ENCODE measurements at places on chromosomes 1 and 21.

- DNase-seq: no peak
Measured at GRCh38 chr1:68780919-68781318, 284.0 kb upstream of the DEPDC1 start.

- DNase-seq: no peak
Measured at GRCh38 chr1:119721896-119722295, 10.2 kb downstream of the PHGDH start.

GRCh38 chr1:82337635-82338034 lies 536.9 kb downstream of the ADGRL2 start:
- DNase-seq: no peak

GRCh38 chr1:102085896-102086295 lies 89.2 kb upstream of the OLFM3 start:
- no peak for DNase-seq

DNA sequence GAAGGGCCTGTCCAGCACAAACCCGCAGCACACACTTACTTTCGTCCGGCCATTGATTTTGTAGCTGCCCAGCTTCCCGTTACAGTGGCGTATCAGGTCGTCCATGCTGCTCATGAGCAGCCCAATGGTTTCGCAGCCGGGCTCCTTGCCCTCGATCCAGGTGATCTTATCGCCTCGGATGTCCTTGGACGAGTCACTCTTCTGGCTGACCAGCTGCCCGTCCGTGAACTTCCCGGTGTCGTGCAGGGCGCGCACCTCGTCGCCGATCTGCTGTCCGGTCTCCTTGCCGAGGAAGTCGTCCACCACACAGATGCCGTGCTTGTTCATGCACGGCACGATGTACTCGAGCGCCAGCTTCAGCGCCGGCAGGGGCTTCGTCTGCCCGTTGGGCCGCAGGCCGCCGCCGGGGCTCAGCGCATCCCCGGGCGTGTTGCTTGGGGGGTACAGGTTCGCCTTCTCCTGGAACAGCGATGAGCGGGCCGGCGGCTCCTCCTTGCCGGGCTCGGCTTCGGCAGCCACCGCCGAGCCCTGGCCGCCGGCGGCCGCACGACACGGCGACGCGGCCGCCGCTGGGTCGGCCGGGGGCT lies 1.0 kb downstream of the EGLN1 start:
- DNase-seq: no peak

- DNase-seq: no peak
Measured at GRCh38 chr1:182713939-182714338, 29.6 kb upstream of the RGS8 start.

DNA sequence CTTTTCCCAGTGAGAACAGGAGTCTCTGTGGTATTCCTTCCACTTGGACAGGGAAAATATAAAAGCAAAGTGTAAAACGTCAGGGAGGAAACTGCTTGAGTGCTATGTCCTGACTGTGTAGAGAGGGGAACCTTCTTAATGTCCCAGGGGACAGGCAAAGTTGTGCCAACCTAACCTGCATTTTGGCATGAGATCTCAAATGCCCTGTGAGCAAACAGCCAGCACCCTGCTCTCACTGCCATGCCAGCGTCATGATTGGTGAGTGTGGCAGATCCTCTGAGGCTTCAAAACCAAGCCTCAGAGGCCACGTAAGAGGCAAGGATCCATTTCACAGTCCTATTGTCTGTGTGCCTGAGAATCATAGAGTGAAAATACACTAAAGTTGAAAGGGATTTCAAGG lies 49.7 kb upstream of the RAP1A start:
- DNase-seq: no peak

DNA sequence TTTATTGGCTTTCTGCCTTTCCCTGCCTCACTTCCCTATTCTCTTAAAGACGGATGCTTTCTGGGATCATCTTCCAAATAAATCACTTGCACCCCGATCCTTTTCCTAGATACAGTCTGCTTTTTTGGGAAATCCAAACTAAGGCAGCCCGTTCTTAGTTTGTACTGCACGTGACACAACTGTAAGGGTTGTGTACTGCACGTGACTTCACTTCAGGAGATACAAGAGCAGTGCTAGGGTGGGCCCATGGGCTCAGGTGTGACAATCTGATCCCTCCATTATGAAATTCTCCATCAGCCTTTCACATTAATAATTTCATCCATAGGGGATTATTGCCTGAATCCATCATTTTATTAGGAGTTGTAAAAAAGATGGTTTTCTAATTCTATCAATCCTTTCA lies 33.8 kb upstream of the SPOCD1 start:
- DNase-seq: no peak

- DNase-seq: no peak
Measured at GRCh38 chr1:64516803-64517568, 47.1 kb downstream of the CACHD1 start.

- no peak for DNase-seq
Measured at GRCh38 chr1:32398401-32398800, 4.2 kb upstream of the BSDC1 start.

DNA sequence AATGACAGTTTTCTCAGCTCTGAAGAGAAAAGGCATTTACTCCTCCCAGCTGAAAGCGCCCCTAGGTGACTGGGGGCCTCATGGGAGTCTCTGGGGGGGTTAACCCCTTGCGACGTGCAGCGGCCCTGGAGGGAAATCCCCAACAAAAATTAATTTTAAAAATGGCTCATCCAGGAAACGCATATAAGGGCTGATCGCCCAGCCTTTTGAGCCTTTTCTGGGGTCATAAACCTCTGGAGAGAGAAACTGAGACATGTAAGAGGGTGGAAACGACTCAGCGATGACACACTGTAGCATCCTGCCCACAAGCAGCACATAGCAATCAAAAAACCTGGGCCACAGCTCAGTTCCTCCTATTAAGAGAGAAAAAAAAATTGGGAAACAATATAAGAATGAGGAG lies 20.4 kb upstream of the HPDL start:
- no peak for DNase-seq

DNA sequence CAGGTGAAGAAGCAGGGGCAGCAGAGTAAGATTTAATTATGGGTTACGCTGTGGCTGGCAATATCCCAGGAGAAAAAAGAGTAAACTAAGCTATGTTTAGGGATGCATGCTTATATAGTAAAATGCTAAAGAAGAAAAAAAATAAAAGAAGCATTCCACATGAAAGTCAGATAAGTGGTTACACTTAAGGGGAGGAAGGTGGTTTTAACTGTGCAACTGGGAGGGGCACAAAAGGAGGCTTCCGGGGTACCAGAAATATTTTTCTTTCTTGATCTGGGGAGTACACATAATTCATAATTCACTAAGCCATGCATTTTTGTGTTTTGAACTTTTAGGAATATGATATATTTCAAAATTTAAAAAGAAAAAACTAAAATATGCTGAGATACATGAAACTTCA lies 39.5 kb downstream of the USP48 start:
- DNase-seq: no peak

DNA sequence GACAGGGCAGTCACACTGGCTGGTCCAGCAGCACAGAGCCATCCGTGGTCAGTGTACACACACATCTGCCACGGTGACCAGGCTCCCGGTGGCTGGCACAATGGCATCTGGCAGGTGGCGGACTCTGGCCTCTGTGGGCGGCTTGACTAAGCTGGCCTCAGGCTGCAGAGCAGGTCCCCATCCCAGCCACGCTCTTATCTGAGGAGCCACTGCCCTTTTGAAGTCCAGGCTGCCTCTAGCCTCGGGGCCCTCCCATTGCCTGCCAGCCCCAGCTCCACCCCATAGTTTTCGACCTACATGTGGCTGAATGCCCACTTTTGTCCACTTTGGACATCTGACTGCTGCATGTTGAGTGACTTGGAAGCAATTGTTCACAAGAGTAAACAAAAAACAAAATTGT lies 29.9 kb upstream of the EDN2 start:
- no peak for DNase-seq

- no peak for DNase-seq
Measured at GRCh38 chr1:161887730-161888287, 121.7 kb downstream of the ATF6 start.

DNA sequence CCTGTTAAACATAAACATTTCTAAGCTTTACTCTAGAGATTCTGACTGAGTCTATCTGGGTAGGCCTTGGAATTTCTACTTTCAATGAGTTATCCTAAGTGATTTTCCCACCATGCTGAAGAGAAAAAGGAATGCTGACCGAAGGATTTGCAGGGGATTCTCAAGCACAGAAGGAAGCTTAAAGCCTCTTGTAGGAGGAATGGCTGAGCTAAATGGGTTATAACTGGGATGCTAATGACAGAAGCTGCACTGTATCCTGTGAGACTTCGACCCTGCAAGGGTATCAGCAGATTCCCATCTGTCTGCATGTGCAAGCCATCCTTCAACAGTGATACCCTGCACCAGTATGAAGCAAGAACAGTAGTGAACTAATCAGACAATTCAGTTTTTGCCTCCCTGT lies 35.4 kb downstream of the SLC35D1 start:
- DNase-seq: no peak

DNA sequence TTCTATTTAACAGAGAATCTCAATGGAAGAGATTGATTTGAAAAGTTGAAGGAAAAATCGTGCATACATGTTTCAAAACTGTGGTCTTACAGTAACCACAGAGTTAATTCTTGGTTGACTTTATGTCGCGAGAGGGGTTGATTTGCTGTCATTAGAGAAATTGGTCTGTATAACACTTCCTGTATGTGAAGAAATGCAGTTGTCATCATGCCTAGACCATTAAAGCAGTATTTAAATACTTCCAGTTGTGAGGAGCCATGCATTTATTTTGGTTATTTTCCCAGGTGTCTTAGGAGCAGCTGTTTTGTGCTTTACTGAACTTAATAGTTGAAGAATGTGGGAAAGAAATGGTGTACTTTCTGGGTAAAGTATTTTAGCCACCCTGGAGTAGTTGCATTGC lies 76.2 kb downstream of the NFIA start:
- DNase-seq: no peak

DNA sequence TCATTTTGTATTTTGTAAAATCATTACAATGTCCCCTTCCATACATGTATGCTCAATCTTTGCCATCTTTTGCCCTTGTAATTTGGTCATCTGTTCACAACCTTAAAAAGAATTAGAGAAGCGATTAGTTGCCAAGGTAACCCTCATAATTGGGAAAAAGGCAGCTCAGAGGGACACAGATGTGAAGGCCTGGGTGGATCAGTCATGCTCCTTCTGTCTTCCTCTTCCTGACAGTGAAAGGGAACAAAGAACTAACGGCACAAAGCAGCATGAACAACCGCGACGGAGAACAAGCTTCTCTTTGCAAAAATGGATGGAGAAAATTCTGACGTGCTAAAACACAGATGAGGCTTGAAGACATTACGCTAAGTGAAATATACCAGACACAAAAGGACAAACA lies 78.7 kb upstream of the COG2 start:
- DNase-seq: no peak

GRCh38 chr1:12341667-12342066 lies 111.8 kb downstream of the VPS13D start:
- DNase-seq: no peak

DNA sequence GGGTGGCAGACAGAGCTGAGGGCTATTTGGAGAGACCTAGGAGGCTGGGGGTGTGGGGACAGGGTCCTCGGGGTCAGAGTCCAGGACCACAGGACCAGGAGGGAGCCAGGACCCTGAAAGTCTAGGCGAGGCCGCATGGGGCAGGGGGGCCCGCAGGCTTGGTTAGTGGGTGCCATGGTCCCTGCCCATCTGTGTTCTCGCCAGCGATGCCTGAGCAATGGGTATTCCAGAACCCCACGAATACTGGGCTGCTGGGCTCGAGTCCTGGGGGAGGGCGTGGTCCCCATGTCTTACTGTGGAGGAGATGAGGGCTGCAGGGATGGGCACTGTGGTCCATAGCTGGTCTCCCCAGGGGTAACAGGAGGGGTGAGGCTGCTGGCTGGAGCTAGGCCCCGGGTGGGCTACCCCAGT lies 2.0 kb downstream of the KRTAP10-6 start:
- DNase-seq: no peak

DNA sequence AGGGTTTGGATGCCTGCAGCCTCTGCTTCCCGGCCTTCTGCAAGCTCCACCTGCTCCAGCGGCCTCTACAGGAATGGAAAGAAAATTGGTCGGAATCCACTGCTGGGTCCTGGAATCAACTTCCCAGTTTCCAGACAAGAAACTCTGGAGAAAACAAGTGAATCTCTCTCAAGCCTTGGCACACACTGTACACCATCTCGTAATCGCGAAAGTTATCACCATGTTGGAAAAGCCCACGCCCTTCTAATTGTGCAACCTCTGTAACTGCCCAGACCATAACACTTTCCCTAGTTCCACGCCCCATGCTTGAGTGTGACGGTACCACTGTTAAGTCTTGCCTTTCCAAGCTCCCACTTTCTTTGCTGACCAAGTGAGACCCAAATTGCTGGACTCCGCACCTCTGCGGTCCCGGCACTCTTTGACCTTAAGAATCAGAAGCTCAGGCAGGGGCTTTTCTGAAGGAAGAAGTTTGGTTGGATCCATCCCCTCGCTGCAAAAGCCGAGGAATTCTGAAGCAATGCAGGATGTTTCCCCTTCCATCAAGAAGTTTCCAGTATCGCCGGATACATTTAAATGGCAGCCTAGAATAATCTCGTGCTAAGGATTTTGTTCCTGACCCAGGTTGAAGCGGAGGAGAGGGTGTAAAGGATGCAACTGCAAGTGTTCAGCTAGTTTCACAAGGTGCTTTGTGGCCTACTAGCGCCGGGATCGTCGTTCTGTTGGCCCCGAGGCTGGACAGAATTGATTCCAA lies 6.2 kb downstream of the NR5A2 start:
- no peak for DNase-seq

GRCh38 chr1:40081871-40082270 lies 15.2 kb downstream of the PPT1 start:
- no peak for DNase-seq

DNA sequence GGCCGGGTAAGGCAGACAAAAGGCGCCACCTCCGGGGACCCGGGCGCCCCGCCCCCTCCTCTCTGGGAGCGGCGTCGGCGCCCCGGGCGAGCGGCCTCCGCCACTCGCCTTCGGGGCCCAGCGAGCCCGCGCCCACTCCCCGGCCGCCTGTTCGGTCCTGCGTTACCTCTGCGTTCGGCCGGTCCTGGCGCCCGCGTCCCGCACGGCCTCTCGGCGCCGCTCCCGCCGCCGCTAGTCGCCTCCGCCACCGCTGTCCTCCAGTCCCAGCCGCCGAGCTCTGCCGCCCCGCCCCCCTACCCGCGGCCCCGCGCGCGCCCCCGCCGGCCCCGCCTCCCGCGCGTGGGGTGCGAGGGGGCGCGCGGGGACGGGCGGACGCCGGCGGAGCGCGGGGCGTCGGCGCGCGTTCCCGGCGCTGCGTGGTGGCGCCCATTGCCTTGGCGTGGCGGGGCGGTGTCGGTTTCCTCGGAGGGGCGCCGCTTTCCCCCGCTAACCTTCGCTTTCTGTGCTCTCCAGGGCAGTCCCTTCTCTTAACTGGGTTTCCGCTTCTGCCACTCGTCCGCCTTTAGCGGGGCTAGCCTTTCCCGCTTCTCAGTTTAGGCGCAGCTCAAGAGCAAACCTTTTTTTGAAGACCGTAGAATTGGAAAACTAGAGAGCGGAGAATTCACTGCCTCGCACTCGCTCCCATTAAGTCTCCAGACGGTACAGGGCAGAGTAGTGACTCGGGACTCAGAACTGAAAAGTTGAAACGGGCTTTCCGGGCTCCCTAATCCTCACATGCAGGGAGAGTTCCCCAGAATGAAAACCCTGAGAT lies at the start of gene HP1BP3:
Gene HP1BP3 (minus strand): TSS at position 279 of the 811 bp plus-strand sequence. CDS start 6,867 bp downstream, outside the sequence.
- DNase-seq: no peak
